ENCODE measurements at places on chromosomes 13 and 19.

GRCh38 chr13:27493981-27494380, 43.6 kb upstream of the MTIF3 start:
- no peak for DNase-seq
- no peaks in the 10 kb centered on the region for H3K4me1 ChIP-seq
- no peaks in the 10 kb centered on the region for H3K36me3 ChIP-seq
- H3K27ac ChIP-seq = no peak overlapping the region

DNA sequence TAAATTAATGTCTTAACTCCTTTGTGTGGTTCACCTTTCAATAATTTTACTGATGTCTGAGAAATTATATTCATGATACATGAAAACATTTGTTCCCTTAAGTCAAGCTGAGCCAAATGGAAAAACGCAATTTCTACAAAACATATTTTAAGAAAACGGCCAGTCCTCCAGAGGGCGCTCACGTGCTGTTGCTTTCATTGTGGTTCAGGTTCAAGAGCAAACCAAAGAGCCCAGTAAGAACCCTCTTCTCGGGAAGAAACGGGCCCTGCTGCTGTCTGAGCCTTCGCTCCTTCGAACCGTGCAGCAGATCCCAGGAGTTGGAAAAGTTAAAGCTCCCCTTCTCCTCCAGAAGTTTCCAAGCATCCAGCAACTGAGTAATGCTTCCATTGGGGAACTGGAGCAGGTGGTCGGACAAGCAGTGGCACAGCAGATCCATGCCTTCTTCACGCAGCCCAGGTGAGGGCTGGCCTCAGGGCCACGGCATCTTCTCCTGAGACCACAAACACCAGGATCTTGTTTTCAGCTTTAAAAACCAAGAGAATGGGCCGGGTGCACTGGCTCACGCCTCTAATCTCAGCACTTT, 4.3 kb downstream of the FAAP24 start:
- peaks cover 5% of the 10 kb centered on the region for H3K36me3 ChIP-seq
- H3K4me1 ChIP-seq = no peaks in the 10 kb centered on the region
- no peaks in the 10 kb centered on the region for H3K27me3 ChIP-seq
- no peak overlapping the region for H3K4me3 ChIP-seq
- DNase-seq = peak; percentile 77
- no peak overlapping the region for H3K27ac ChIP-seq

DNA sequence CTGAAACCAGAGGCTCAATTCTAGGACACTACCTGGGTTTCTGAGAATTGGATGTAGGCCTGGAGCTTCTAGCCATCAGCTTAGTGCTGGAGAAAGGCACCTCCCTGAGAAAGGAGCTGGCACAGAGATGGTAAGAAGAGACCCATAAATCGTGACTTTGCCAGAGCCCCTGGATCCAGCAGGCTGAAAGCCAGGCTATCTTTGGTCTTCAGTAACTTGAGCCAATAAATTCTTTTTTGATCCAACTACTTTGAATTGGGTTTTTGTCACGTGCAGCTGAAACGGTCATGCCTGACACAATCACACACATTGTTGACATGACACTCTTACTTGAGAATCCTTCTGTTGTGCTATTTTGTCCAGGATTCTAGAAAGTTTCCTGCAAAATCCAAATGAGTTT, 103.4 kb downstream of the LHFPL6 start:
- no peak overlapping the region for H3K4me3 ChIP-seq
- H3K36me3 ChIP-seq = no peaks in the 10 kb centered on the region
- H3K27ac ChIP-seq = no peak overlapping the region

GRCh38 chr19:45423033-45423588, 606 bp downstream of the ERCC1 start:
- peak overlapping the region; percentile 39 for H3K27ac ChIP-seq
- H3K36me3 ChIP-seq = peaks cover 7% of the 10 kb centered on the region
- DNase-seq = no peak
- no peaks in the 10 kb centered on the region for H3K27me3 ChIP-seq

GRCh38 chr19:29546583-29547190, 20.9 kb downstream of the VSTM2B start:
- no peak overlapping the region for H3K4me3 ChIP-seq
- peaks cover 10% of the 10 kb centered on the region for H3K4me1 ChIP-seq
- DNase-seq = no peak
- no peak overlapping the region for H3K27ac ChIP-seq
- H3K27me3 ChIP-seq = no peaks in the 10 kb centered on the region

DNA sequence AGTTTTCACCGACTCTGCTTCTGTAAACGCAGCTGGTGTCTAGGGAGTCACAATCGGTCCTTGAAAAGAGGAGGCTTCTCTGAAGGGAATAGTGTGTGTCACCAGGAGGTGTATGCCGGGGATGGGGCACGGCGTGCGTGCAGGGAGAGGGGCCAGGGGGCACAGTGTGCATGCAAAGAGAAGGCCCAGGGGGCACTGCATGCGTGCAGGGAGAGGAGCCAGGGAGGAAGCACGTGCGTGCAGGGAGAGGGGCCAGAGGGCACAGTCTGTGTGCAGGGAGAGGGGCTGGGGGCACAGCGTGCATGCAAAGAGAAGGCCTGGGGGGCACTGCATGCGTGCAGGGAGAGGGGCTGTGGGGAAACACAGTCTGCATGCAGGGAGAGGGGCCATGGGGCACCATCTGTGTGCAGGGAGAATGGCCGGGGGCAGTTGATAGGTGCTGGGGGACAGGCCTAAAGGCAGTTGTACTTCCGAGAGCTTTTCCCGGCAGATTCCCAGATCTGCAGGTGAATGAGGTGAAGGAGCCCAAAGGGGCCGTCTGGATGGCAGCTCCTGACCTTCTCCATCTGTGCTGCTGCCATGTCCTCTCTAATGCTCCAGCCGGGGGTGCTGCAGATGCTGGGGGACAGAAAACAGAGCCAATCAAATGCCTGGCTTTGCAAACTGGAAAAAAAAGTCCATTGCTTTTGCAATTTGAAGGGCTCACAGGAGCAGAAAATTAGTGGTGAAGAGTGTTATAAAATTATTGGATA, 36.4 kb downstream of the ATP11A start:
- H3K36me3 ChIP-seq = no peaks in the 10 kb centered on the region
- H3K4me1 ChIP-seq = peaks cover 23% of the 10 kb centered on the region
- no peak overlapping the region for H3K4me3 ChIP-seq
- DNase-seq = no peak

- H3K4me3 ChIP-seq = no peak overlapping the region
- no peak overlapping the region for H3K27ac ChIP-seq
- H3K27me3 ChIP-seq = no peaks in the 10 kb centered on the region
- H3K36me3 ChIP-seq = no peaks in the 10 kb centered on the region
Measured at GRCh38 chr13:77397636-77398035, 70.7 kb upstream of the MYCBP2 start.

DNA sequence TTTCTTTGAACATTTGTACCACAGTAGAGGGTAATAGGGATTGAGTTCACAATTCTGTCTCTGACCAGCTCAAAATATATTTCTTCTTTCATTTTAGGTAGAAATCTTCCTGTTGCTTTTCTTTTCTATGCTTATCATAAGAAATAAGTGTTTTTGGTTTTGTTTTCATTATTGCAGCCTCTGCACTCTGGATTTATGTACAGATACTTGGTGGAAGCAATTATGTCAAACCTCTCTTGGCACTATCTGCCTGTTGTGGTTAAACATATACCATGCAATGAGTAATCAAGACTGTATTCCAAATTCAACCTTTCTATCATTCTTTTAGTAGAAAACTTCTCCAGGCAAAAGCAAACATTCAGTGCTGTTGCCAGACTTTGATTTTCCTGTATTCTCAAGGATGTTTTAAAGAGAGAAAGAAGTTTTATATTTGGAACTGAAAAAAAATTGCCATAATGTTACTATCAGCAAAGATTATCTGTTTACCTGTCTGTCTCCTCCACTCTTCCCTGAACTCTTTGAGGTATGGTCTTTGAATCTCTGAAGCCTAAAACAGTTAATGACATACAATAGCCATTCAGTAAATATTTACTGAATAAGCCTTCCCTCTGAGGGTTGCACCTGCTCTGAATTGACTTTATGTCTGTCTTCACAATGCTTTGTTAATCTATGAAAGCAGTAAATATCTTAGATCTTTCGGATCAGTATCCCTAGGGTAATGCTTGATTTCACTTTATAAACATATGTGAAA, 612.5 kb upstream of the PRR20A start:
- H3K4me1 ChIP-seq = no peaks in the 10 kb centered on the region
- H3K27me3 ChIP-seq = no peaks in the 10 kb centered on the region
- no peak for DNase-seq

DNA sequence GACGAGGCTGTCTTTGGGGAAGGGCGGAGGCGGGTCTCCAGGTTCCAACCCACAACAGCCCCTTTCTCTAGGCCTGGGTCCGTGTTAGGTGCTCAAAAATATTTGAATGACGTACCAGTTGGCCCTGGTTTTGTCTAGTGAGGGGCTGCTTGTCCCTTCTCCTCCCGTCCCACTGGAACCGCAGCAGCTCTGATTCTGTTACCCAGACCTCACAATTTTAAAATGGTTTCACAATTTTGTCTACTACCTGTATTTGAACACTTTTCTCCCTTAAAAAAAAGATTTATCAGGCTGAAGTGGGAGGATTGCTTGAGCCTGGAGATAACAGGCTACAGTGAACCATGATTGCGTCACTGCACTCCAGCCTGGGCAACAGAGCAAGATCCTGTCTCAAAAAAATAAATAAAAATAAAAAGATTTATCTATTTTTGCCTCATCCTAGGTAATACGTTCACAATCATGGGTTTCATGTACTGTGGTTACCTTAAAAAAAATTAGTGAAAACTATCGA, 1.3 kb upstream of the IRF2BP1 start:
- H3K27me3 ChIP-seq = no peaks in the 10 kb centered on the region
- peak; percentile 46 for DNase-seq
- H3K4me3 ChIP-seq = peak overlapping the region; percentile 65
- peaks cover 26% of the 10 kb centered on the region for H3K36me3 ChIP-seq

DNA sequence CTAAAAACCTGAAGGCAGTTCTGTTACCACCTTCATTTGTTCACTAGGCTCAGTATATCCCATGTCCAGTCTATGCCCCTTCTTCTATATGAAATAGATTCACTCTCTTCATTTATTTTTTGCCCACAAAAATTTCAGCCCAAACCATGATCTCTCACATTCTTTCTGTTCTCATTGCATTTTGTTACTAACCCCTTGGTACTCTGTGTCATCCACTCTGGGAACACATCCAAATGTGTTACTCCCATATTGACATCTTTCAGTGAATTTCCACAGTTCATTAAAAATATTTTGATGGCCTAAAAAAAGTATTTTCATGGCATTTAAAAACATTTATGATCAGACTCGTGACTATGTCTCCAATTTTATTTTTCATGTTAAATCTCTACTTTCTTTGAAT, 378.9 kb downstream of the SLITRK1 start:
- no peak overlapping the region for H3K4me3 ChIP-seq
- H3K27me3 ChIP-seq = no peaks in the 10 kb centered on the region
- no peaks in the 10 kb centered on the region for H3K4me1 ChIP-seq
- DNase-seq = no peak

GRCh38 chr13:86581706-86582105, 782.5 kb upstream of the SLITRK6 start:
- no peaks in the 10 kb centered on the region for H3K36me3 ChIP-seq
- H3K27me3 ChIP-seq = no peaks in the 10 kb centered on the region
- no peak overlapping the region for H3K4me3 ChIP-seq
- DNase-seq = no peak
- no peak overlapping the region for H3K27ac ChIP-seq
- no peaks in the 10 kb centered on the region for H3K4me1 ChIP-seq

- no peaks in the 10 kb centered on the region for H3K27me3 ChIP-seq
- H3K27ac ChIP-seq = no peak overlapping the region
- H3K36me3 ChIP-seq = no peaks in the 10 kb centered on the region
- H3K4me3 ChIP-seq = no peak overlapping the region
Measured at GRCh38 chr13:42626176-42626860, 52.4 kb downstream of the TNFSF11 start.

GRCh38 chr13:112066624-112067004, 335 bp upstream of the SOX1 start:
- H3K27ac ChIP-seq = no peak overlapping the region
- no peak overlapping the region for H3K4me3 ChIP-seq
- H3K4me1 ChIP-seq = peaks cover 8% of the 10 kb centered on the region
- peaks cover 87% of the 10 kb centered on the region for H3K27me3 ChIP-seq
- no peak for DNase-seq
- H3K36me3 ChIP-seq = no peaks in the 10 kb centered on the region

DNA sequence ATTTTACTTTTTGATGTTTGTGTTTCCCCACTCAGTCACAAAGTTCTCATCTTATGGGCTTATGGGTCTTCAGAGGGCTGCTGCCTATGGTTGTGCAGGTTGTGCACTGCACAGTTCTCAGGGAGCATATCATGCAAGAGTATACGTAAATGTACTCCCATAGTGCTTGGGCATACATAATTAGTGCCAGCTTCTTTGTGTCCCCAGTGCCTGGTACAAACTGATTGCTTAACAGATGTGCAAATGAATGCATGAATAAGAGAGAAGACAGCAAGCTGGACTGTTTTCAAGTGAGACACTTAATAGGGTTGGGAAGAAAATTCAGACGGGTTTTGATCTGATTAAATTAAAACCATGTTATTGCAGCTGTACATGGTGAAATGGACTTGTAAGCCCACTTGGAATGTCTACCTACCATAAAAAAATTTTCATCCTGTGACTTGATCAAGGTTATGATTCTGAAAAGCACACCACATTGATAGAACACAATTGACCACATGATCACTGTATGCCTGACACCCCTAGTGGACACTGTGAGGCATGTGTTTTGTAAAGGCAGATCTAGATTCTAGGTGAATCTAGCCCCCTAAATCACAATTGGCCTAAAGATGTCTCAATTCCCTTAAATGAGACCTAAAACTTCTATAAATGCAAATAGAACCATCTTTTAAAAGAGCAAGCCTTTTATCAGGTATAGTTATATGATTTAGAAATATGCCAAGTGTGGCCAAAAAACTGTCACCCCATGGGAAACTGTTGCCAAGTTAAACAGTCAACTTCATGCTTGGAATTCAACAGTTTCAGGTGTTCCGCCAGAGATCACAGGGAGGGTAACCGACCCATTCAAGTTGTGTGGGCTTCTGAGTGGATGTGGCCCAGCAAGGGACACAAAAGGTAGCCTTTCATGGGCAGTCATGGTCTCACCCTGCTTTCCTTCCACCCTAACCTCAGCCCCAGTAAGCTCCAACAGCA, 27.9 kb downstream of the FAM124A start:
- no peak overlapping the region for H3K4me3 ChIP-seq
- H3K27me3 ChIP-seq = no peaks in the 10 kb centered on the region
- DNase-seq = no peak
- H3K36me3 ChIP-seq = no peaks in the 10 kb centered on the region

DNA sequence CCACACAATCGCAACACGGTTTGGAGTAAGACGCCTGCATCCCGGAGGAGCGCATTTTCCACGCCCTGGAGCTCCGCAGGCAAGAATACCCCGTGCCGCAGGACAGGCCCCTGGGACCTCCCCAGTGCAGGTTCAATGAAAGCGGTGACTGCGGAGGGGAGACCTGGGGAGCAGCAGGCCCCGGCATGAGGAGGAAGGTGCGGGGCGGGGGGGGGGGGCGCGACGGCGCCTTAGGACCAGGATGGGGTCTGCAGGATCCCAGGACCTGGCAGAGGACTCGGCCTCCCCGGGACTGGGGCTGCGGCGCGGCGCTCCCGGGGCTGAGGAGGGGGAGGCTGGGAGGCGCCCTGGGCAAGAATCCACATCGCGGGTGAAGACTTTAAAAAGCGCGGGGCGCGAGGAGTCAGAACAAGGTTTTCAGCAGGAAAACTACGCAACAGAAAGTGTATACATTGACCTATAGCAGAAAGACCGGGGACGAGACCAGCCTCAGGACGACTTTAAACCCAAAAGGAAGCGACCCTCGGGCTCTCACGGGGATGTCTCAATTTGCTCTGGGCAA, 432 bp downstream of the ZNF611 start:
- peak overlapping the region; percentile 79 for H3K4me3 ChIP-seq
- H3K27me3 ChIP-seq = no peaks in the 10 kb centered on the region
- no peak for DNase-seq
- H3K36me3 ChIP-seq = peaks cover 6% of the 10 kb centered on the region
- peak overlapping the region; percentile 94 for H3K27ac ChIP-seq

GRCh38 chr13:20567881-20568528, 1.0 kb downstream of the IFT88 start:
- no peaks in the 10 kb centered on the region for H3K36me3 ChIP-seq
- no peaks in the 10 kb centered on the region for H3K4me1 ChIP-seq
- DNase-seq = no peak
